ENCODE measurements at places on chromosomes 1 and 21.

DNA sequence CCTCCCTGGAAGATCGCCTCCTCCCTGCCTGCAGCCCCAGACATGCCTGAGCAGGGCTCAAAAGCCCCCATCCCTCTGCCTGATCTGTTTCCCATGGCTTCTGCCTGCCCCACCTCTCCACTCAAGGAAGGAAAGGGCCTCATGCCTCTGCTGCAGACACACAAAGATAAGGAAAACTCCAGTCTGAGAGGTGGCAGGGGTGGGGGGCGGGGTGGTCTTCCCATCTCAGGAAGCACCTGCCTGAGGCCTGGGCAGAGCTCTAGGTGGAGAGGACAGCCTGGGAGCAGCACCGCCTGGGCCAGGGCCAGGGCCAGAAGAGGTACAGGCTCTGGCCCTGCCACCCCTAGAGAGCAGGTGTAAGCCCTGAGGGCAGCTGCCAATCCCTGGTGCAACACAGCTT is 4.1 kb upstream of the GJB3 start:
- no peak for DNase-seq

DNA sequence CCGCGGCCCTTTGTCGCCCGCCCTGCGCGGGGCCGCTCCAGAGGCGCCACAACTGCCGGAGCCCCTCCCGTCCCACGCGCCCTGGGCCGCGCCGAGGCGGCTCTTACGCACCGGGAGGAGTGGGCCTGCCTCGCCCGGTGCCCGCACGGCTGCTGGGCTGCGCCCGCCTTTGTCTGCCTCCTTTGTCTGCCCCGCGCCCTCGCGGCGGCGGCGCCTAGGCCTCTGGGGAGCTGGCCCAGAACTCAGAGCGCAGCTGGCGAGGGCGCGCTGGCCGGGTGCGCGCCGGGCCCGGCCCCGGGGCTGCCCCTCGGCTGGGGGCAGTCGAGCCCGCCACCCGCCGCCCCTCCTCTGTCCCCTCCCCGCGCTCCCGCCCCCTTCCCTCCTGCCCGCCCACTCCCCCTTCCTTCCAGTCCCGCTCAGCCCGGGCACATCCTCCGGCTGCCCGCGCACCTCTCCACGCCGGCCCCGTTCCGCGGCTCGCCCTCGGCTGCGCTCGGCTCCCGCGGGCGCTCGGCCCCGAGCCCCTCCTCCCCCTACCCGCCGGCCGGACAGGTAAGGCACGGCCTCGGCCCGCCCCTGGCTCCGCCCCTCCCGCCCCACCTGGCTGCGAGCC is at the start of gene DRAXIN:
Gene DRAXIN, plus strand, starts transcription at position 409 of the 613 bp plus-strand sequence. CDS start 14,549 bp downstream, outside the sequence.
- no peak for DNase-seq

- DNase-seq = no peak
Measured at GRCh38 chr21:25913479-25913878, 178.7 kb downstream of the GABPA start.

GRCh38 chr21:26599261-26599660 is 26.2 kb upstream of the CYYR1 start:
- no peak for DNase-seq

- DNase-seq = no peak
Measured at GRCh38 chr1:110477041-110477440, 26.1 kb downstream of the PROK1 start.

DNA sequence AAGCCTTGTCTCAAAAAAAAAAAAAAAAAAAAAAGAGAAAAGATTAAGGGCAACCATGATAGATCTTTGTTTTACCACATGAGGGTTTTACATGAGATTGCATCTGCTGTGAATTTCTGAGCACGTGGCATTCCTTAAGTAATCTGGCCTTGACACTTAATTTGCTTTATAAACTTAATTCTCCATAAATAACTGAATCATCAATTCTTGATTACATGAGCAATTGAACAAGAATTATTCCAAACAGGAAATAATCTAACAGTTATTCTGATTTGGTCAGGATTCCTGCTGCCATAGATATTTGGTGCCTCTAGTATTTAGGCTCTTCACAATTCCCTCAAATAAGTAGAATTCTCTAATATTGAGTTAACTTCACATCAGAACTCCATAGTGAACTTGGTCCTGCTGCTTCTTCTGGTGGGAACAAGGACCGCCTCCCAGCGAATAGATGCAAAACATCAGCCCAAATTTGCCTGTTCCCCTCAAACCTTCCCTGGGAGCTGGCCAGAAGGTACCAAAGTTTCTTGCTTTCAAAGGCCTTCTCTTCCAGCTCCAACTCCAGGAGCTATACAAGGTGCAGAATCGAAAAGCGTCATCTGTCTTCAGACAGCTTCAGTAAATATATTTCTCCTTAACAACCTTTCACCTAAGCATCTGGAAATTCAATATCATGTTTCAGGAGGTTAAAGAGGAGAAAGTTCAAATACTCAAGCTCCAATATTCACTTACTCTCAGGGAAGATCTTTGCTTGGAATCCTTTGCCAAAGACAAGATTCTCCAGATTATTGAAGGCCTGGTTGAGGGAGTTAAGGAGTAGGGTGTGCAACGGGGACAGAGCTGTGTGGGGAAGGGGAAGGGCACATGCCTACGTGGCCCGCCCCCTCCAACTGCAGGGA is 1.0 kb downstream of the KRTCAP2 start:
- DNase-seq = peak; percentile 0

DNA sequence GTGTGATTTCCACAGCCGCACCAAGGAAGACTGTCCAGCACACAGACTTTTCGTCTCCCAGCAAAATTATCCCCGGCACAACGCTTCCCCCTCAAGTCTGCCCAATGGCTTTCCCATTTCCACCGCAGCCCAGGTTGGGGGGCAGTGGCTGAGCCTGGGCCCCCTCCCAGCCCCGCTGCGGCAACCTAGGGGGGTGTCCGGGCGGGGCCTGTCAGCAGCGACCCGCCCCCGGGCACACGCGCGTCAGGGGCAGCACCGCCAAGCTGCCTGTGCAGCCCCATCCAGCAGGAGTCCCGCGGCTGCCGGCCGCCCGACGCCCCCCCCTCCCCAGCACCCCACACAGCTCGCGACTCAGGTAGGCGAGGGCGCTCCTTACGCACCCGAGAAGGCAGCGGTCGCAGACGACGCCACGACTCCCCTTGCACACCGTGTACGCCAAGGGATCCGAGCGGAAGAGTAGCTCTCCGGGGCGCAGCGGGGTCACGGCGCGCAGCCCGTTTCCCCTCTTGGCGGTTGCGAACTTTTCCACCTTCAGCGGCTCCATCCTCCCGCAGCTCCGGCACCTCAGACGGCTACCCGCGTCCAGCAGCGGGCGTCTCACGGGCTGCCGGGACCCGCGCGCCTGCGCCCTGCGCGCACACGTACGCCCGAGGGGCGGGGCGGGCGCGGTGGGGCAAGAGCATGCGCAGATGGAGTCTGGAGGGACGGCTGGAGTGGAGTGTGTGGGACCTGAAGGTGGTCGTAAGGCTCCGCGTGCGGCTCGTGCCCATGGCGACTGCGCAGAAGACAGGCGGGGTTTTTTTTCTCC is at the start of gene SMYD3:
Gene SMYD3, minus strand, starts transcription at position 606 of the 808 bp plus-strand sequence.
- peak; percentile 86 for DNase-seq

- DNase-seq = no peak
Measured at GRCh38 chr1:58304346-58304975, 242.1 kb downstream of the OMA1 start.

- no peak for DNase-seq
Measured at GRCh38 chr1:151377150-151377884, 4.8 kb upstream of the SELENBP1 start.

All from germinal center (tissue), 1 donor.